ENCODE measurements at places on chromosomes 7 and 10.

- DNase-seq, result no peak
Observed at GRCh38 chr10:127157506-127158200, 38.7 kb downstream of the INSYN2A start.

- DNase-seq, result no peak
Observed at GRCh38 chr7:108291791-108292440, 161.8 kb upstream of the LAMB4 start.

- DNase-seq, result no peak
Observed at GRCh38 chr7:29810813-29811482, 4.6 kb downstream of the WIPF3 start.

- no peak for DNase-seq
Observed at GRCh38 chr10:98666276-98666675, 219.5 kb upstream of the HPS1 start.

DNA sequence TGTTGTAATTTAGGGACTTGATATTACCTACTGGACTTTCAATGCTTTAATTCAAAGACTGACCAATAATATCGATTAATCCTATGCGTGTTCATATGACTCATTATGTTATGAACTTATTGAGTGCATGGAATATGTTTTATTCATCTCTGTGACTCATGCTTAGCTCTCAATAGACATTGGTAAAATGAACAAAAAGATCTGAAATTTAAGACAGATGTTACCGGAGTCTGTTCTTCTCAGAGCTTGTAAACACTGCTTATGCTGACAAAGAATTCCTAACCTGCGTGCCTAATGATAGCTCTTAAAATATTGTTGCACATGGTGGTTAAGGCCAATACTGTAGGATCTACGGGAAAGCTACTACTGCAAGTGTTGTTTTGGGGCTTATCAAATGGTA is 131.5 kb upstream of the ACBD5 start:
- DNase-seq, result no peak

DNA sequence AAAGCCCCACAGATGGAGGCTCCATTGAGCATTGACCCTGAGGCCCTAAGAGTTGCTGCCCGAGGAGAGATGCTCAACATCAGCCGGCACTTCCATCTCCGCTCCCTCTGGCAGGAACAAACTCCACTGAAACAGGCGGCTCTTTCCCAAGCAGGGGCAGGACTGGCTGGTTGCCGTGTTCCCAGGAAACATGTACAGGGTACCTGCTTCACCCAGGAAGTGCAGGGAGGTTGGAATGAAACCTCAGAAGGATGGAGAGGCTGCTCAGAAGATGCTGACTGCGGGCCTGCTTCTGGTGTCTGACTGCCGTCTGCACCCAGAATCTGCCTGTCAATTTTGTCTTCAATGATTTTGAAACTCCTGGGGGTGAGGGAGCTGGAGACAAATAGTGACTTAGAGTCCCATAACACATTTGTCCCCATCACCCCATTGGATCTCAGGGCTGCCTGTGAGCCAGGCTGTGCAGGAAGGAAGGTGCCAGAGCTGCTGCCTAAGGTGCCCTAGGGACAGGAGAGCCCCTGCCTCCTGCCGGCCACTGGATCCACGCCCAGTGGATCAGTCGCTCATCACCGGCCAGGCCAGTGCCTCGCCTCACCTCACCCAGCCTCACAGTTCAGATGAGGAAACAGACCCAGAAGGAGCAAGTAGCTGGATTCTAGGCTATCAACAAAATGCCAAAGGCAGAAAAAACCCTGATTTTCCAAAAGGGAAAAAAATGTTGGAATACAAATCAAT is 237.3 kb downstream of the PTPRN2 start:
- DNase-seq, result no peak

DNA sequence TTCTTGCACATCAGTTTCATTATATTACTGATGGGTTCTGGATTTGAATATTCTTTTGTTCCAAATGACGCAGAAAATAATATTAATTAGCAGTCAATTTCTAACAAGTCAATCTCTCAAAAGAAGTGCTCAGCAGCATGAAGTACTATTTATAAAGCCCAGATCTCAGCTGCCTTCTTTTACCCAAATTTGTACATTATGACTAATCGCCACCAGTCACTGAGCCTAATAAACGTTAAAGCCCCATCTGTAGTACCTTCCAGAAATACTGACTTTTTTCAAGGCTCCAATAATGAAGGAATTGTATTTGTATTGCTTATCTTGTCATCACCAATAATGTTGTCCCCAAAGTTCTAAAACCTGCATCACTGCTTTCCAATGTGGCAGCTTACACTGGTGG is 540.2 kb downstream of the PARD3 start:
- no peak for DNase-seq

GRCh38 chr10:79050896-79051555 is 17.7 kb upstream of the ZMIZ1 start:
- no peak for DNase-seq

- DNase-seq, result no peak
Observed at GRCh38 chr10:84310470-84310869, 17.9 kb upstream of the CCSER2 start.

DNA sequence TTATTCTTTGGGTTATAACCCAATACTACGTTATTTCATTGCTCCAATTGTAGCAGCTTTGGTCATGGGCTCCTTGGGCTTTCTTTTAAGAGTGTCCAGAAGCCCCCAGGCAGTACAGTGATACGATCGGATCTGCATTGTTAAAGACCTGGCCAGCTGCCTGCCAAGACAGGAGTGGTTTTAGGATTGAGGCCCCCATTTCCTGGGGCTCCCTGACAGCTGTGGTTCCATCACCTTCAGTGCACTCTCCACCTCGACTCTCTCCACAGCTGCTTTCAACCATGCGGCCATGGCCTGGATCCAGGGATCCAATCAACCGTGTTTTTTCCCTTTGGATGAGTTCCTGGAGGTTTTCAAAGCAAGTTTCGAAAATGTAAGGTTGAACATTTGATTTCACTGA is 123.4 kb upstream of the BTBD16 start:
- DNase-seq, result no peak
